ENCODE measurements at places on chromosomes 1 and 21. TPM values are rescaled to one million over a fixed set of nuclear protein-coding genes. Genes with fewer than 3 reads are reported as not detected.

Gene SEMA4A
- total RNA-seq = 20.0 TPM

DNA sequence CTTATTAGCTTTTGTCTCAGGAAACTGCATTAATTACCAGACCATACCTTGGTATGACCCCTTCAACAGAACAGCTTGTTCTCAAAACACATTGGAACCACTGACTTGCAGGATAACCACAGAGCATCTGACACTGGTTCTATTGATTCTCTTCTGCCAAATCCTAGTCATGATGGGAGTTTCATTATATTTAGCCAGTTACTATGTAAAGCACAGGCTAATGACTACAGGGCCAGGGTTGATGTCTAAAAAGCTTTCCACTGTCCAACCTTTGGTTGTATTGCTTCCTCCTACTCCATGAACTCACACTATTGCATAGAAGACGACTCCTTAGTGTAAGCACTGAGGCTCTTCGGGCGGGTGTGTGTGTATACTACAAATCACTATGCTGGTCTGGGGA lies 3.8 kb downstream of the STMN1 start:
- DNase-seq = no peak

Gene ASCL5
- total RNA-seq = not detected

GRCh38 chr1:204150702-204151551 lies 917 bp downstream of the ETNK2 start:
- no peak for DNase-seq

DNA sequence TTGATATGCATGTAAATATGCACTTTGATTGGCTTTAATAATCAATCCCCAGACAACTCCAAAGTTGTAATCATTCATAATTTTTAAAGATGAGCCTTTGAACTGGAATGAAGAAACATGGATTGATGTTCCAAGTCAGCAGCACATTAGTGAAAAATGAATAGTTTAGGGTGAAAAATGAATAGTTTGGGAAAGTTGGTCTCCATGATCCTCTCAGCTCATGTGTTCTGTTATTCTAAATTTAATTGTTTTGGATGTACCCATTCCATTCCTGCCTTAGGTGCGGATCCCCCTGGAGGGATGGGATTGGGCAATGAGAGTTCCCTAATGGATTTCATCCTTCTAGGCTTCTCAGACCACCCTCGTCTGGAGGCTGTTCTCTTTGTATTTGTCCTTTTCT lies at the start of gene OR2G3:
OR2G3 (plus strand) TSS at position 301 of the 400 bp plus-strand sequence; CDS start at position 301, 0 bp downstream.
- DNase-seq = no peak

GRCh38 chr1:223298701-223299100 lies 65.3 kb downstream of the SUSD4 start:
- DNase-seq = no peak

Gene ESPN
- 0.84 TPM for total RNA-seq

DNA sequence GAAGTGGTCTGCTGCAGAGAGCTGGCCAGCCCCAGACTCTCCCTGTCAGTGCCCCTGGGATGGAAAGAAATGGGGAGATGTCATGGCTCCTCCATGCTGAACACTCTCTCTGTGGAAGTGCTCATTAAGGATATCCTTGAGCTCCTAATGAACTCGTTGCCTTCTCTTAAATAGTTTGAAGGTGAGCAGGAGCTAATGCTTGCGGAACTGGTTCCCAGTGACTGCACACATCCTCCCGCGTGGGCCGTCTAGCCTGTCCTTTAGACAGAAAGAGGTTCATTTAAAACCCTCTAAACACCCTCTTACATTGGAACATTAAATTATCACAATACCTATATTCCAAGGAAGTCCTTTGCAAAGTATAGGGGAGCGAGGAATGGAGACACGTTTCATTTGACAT lies 5.9 kb upstream of the WDR64 start:
- no peak for DNase-seq

Gene GPN2
- total RNA-seq = 19.6 TPM

Gene IRF6
- total RNA-seq = 1.9 TPM

GRCh38 chr1:203563291-203563690 lies 63.3 kb upstream of the ATP2B4 start:
- DNase-seq = no peak

DNA sequence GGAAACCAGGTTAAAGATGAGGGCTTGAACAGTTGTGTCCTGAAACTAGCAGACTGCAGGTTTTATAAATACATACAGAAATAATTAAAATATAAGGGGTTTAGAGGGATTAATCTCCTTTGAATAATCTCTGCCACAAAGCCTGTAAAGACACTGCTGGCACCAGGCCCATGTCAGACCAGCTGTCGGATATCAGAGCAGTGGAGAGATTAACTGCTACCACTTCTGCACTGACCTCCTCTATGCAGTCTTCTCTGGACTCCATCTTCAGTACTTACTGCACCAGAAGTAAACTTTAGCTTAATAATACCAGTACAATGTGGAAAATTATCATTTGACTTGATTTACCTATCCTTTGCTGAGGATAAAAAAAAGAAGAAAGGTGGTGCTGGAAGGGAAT lies 128.6 kb downstream of the LHX4 start:
- no peak for DNase-seq

Gene OR6K2
- not detected for total RNA-seq

- DNase-seq = peak; percentile 69
Observed at GRCh38 chr1:208159555-208160258, 84.5 kb downstream of the PLXNA2 start.

Gene EIF4G3
- total RNA-seq = 59.0 TPM

DNA sequence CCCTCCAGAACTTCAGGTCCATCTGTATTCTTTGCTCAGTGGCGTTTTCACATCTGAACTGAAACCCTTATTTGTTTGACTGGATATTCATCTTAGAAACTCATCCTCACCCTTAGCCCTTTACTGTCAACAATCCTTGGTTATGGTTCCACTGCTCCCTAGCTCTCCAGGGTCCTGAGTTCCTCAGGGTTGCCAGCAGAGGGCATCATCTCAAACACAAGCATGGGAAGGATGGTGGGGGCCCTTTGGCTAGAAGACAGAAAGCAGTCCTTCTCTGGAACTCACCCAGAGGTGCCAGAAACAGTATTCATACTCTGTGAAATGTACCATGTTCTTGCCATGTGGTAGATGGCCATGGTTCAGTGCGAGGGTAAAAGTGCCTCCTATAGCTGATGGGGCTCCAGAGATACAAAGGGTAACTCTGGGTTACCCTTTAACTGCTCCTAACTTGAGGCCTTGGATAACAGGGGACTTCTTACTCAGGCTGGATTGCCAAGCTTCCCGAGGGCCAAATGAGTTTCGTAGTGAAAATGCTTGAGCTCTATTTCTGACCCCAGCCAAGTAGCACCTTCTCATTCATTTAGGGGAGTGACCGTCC lies 11.3 kb downstream of the NCSTN start:
- DNase-seq = peak; percentile 3

Gene CRNN
- not detected for total RNA-seq

- no peak for DNase-seq
Observed at GRCh38 chr1:31855038-31855845, 39.4 kb upstream of the SPOCD1 start.

DNA sequence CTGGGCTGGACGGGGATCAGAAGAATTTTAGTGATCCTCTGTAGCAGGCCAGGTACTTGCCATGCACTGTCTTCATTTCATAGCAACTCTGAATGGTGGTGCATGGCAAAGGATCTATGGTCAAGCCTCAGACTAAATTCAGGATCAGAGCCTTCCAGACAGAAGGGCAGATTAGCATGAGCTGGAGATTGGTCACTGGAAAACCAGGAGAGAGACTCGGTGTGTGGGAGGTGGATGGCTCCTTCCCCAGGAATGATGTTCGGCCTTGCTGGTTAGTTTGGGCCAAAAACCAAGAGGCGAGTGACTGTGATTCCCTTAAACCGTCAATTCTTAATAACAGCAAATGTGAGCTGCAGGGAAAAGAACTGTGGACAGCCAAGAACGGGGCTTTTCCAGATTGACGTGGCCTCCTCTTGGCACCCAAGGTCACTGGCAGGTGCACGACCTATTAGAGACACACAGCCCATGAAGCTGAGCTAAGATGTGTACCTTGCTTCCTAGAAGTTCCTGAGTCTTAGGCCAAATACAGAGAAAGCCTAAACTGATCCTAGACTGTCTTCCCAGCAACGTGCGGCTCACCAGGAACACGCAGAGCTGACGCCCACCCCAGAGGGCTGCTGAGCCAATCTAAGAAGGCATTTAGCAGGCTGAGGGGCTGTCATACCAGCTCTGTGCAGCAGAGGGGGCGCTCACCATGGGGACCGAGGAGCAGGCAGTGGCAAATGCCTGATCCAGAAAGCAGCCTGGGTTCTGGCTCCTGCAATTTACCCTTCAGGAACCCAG lies 18.5 kb downstream of the ALDH4A1 start:
- DNase-seq = peak; percentile 83

- no peak for DNase-seq
Observed at GRCh38 chr1:232986527-232986922, 36.1 kb downstream of the NTPCR start.

DNA sequence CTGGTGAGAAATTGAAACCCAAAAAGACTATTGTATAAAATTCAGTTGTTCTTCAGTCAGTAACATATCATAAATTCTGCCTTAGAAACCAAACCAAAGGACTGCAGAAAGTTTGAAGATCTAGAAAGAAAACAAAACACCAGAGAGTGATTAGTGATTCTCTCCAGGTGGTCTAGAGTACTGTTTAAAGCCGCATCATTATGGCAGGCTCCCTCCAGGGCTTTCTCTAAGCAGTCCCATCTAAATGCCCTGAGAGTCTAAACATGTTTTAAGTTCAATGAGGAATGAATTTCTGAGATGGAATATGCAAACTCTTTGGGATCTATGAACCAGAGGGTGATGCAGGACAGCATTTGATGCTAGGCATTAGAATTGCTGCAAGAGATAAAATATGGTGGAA lies 100.9 kb upstream of the ST6GALNAC5 start:
- DNase-seq = no peak

- no peak for DNase-seq
Observed at GRCh38 chr1:180594723-180595122, 36.0 kb downstream of the OVAAL start.

- DNase-seq = no peak
Observed at GRCh38 chr1:44366371-44366975, 11.4 kb upstream of the ERI3 start.

Gene KCNQ4
- total RNA-seq = 8.7 TPM
